Urothelium cell line (cell line): ENCODE measurements at places on chromosomes 6 and 20.
A peak's percentile ranks its signal among the peaks of the same experiment; 100 is the strongest.

- DNase-seq: peak; percentile 61
Observed at GRCh38 chr6:166173281-166173951, 5.8 kb upstream of the TBXT start.

- DNase-seq: no peak
Observed at GRCh38 chr6:35161266-35161665, 20.1 kb upstream of the TCP11 start.

DNA sequence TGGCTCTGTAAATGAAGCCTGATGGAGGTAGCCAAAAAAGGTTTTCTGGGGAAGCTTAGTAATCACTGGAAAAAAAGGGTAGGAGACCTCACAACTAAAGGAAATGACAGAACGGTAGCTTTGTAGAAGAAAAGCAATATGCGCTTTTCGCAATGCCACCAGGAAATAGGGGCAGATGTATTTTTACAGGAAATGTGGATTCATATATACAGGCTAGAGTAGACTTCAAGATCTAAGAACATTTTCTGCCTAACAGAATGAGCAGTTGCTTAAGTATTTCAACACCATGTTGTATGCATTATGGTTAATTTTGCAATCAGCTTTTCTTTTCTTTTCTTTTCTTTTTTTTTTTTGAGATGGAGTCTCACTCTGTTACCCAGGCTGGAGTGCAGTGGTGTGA is 219.6 kb downstream of the CD83 start:
- DNase-seq: no peak

- no peak for DNase-seq
Observed at GRCh38 chr6:30216096-30216495, 2.9 kb upstream of the TRIM26 start.

- no peak for DNase-seq
Observed at GRCh38 chr6:3696525-3697088, 54.9 kb downstream of the PXDC1 start.
